ENCODE measurements at places on chromosomes 1 and 21.

DNA sequence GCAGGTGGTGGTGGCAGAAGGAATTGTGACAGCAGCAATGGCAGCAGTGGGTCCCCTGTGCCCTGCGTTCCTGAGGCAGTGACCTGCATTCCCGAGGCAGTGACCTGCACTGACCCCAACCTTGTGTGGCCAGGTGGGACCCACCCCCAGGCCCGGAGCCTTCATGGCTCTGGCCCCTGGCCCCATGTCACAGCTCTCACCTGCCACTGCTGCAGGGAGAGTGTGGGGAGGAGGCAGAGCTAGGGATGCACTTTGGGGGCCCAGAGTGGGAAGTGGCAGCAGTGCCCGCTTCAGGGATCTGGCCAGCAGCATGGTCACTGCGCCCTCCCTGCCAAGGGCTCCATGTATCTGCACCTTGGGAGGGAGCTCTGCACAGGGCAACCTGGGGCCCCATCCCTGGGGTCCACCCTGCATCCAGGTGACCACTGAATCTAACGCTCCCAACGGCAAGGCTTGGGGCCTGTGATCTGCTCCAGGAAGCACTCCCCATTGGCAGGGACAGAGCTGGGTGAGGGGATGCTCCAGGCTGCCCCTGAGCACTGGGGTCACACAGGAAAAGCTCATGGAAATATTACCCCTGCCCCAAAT lies 618.6 kb downstream of the RWDD3 start:
- DNase-seq, result no peak

- no peak for DNase-seq
These were observed 62.1 kb downstream of the FH start for GRCh38 chr1:241457421-241457820.

- DNase-seq, result no peak
These were observed 28.9 kb downstream of the LDLRAD2 start for GRCh38 chr1:21840981-21841380.

- no peak for DNase-seq
These were observed 62.8 kb downstream of the MAGI3 start for GRCh38 chr1:113452921-113453770.

GRCh38 chr1:22953057-22953739 lies 19.5 kb downstream of the LACTBL1 start:
- DNase-seq, result no peak

DNA sequence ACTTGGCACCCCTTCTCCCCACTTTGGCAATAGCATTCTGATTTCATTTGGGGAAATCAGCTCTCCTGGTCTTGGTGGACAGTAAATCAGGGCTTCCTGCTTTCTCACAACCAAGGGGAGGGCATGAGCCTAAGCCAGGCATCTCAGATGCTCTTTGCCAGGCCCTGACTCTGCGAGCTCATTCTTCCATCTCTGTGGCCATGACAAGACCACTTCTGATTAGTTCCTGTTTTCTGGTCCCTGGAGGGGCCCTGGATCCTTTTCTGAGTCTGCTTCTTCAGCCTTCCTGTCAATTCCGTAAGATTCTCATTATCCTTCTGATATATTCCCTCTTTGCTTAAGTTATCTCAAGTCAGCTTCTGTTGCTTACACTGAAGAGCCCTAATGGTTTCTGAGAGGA lies 210.4 kb downstream of the HIVEP3 start:
- DNase-seq, result no peak

- no peak for DNase-seq
These were observed 92.5 kb downstream of the DHRS3 start for GRCh38 chr1:12525311-12526181.

DNA sequence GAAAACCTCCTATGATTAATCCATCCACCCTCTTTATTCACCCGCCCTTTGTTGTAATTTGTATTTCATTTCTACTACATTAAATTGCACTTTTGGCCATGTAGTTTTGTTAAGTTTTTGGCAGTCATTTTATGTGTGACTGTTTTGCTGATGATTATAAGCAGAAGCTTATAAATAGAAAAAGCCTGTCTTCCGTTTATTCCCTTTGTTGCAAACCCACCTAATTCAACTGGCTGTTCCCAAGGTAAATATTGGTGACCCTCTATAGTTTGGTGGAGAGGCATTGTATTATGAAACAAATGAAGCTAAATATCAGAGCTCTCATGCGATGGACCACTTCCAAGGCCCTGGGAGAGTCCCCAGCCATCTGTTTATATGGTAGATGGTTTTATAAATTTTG lies 36.7 kb upstream of the IGSF3 start:
- no peak for DNase-seq

GRCh38 chr1:9900142-9901043 lies 9.7 kb downstream of the CTNNBIP1 start:
- DNase-seq, result no peak

DNA sequence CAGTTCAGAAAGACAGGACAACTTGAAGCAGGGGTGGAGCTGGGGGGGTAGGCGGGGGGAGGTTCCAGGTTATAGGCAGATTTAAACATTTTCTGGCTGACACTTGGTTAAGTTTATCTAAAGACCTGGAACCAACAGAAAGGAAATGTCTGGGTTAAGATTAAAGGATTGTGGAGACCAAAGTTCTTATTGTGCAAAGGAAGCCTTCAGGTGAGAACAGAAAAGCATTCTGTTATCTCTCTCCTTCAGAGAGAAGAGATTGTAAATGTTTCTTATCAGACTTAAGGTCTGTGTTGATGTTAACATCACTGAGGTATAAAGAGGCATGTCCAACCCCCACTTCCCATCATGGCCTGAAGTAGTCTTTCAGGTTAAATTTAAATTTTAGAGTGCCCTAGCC lies 3.7 kb upstream of the ACADM start:
- DNase-seq, result no peak

DNA sequence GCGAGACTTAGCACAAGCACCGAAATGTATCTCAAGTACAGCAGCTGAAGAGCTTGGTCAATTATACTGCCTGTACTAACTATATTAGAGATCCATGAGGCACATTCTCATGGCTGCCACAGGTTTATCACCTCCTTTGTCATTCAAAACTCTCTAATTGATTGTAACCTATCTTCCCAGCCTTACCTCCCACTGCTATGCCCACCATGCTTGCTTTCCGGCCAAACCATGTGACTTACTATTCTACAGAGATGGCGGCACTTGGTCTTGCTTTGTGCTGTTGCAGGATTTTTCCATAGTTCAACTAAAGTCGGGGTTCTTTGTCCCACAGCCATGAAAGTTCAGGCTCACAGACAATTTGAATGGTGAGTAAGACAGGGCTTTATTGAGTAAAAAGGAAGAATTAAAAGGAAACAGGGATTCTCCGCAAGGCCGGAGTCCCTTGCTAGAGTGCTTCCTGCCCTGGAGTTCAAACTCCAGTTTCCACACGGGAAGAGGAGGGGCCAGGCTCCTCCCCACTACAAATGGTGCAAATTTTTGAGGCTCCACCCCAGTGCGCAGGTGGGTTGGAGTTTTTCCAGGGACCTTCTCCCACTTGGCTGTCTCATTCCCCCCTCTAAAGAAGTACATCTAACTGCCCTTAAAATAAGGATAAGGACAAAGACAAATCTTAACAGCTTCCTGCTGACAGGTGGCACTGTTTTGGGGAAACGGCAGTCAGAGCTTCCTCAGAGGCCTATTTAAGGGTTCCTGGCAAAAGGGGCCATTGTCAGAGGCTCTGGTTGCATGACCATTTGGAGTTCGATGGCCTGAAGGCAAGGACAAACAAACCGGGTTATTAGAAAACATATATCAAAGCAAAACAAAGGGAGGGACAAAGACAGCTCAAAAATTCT lies 28.7 kb downstream of the FMO2 start:
- no peak for DNase-seq

GRCh38 chr1:43783671-43784205 lies 76.4 kb downstream of the ST3GAL3 start:
- DNase-seq, result no peak

Measured in thoracic aorta (tissue), 2 donors.